Hypothalamus (tissue), 51 donors: ENCODE measurements at places on chromosomes 2 and 18.

DNA sequence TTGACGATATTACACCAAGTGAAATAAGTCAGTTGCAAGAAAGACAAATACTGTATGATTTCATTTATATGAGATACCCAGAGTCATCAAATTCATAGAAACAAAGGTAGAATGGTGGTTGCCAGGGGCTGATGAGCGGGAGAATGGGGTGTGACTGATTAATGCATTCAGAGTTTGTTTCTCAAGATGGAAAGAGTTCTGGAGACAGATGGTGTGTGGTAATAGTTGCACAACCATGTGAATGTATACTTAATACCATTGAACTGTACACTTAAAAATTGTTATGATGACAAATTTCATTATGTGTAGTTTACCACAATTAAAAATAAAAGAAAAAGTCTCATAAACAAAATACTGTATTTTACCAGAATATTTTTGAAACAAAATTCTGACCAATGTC lies 117.3 kb downstream of the PIGN start:
- DNase-seq, result no peak

- DNase-seq, result peak; percentile 41
These were observed 767 bp upstream of the NPPC start for GRCh38 chr2:231926761-231927565.

- DNase-seq, result no peak
These were observed 59.6 kb downstream of the ZNF516 start for GRCh38 chr18:76435316-76435989.

- no peak for DNase-seq
These were observed 950.6 kb downstream of the TRIB2 start for GRCh38 chr2:13667415-13667757.

DNA sequence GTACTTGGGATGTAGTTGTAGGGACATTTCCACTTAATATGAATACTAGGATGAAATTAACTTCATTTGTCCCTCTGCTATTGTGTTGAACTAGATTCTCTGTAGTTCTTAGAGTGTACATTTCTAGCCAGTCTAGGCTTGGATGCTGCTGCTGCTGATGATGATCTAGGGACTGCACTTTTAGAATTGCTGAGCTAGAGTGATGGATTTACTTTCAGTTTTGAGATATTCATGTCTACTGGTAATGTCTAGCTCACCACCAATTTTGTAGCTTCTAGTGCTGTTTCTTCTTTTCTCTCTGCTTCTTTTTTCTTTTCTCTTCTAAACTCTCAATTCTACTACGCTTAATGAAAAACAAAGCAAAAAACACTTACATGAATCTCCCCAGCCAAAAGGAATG lies 49.4 kb downstream of the MRPS9 start:
- no peak for DNase-seq
